ENCODE measurements at places on chromosomes 2 and 18.
A peak's percentile ranks its signal among the peaks of the same experiment; 100 is the strongest.

DNA sequence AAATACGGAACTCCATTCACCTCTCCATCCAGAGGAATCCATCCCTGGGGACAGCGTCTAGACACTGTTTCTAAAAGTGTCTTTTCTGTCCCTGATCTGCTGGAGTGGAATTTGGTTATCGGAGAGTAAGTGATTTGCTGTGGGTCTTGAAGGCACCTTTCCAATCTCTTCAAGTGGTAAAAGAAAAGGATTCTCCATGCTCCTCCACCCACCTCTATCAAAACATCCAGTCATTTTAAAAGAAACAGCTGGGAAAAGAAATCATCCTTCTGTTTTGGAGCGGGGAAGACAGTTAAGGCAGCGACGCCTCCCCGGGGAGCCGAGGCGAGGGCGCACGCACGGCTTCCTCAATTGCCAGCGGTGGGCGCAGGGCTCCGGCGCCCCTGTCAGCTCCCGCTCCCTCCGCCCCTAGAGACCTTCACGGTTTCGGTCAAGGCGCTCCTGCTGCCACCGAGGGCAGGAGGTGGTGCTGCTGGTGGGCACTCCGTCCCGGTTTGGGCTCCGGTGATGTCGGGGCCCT is 547 bp downstream of the SLC35F5 start:
- DNase-seq = peak; percentile 8

GRCh38 chr2:26526589-26526988 is 48.7 kb upstream of the OTOF start:
- DNase-seq = no peak

GRCh38 chr2:68385220-68385906 is 20.3 kb downstream of the PLEK start:
- no peak for DNase-seq

GRCh38 chr2:26336719-26337118 is 9.2 kb upstream of the SELENOI start:
- no peak for DNase-seq

- no peak for DNase-seq
Measured at GRCh38 chr18:39424261-39424660, 1858.7 kb upstream of the CELF4 start.

GRCh38 chr2:5759949-5760348 is 67.8 kb downstream of the SOX11 start:
- no peak for DNase-seq
